ENCODE measurements at places on chromosomes 5 and 9.

GRCh38 chr5:9245071-9245470, 300.8 kb downstream of the SEMA5A start:
- DNase-seq, result no peak

DNA sequence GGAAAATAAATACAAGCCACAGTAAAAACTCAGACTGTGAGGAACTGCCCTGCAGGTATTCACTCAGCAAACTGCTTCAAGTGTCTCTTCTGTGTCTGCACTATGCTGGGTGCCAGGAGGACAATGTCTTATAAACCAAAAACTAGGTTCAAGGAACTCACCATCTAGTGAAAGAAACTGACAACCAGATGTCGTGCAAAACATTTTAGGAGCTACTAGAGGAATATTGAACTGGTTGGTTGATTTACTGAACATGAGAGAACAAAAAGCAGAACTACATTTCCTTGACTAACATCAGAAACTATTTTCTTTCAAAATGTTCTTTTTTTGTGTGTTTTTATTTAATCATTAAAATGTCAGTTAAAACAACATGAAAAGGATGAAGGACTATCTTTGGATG, 35.2 kb downstream of the ZNF366 start:
- DNase-seq, result no peak

DNA sequence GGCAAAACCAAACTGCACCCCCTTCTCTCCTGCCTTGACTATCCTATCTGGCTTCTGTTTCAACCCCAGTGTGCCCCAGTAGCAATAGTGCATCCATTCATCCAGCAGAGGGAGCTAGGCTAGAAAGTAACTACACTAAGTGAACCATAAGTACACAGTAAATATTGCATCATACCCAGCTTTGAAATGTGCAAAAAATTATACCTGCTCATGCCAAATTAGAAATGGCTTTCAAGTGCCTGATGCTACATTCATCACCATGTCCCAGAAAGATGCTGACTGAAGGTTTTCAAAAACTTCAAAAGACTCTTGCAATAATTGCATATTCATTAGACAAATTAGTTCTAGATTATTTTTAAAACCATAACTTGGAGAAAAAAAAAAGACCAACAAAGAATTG, 153.5 kb downstream of the PRELID2 start:
- peak; percentile 56 for DNase-seq

DNA sequence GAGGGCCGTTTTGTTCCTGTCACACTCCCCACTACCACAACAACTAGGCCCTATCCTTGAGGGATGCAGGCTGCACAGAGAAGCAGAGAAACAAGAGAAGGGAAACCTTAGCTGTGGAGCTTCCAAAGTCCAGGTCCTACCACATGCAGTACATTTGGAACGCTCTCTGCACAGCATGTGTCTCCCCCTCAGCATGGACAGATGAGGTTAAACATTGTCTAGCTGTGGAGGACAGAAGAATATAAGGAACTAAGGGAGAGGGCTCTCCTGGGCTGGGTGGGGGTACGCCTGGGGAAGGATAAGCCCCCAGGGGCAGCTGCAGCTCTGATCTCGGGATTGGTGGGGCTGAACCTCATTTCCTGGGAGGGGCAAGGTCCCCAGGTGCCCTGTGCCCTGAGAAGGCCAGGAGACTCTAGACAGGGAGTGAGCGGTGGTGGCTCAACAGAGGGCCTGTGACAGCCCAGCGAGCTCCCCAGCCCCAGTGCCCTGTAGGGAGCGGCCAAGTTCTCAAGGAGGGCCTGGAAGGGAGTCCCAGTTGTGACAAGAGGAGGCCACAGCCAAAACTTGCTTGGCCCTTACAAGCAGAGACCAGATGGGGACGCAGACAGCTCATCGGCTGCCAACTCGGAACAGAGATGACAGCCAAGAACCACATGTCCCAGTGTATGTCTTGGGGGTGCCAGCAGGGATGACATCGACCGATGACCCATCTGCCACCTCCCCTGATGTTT, 30.1 kb downstream of the TSPAN17 start:
- no peak for DNase-seq

DNA sequence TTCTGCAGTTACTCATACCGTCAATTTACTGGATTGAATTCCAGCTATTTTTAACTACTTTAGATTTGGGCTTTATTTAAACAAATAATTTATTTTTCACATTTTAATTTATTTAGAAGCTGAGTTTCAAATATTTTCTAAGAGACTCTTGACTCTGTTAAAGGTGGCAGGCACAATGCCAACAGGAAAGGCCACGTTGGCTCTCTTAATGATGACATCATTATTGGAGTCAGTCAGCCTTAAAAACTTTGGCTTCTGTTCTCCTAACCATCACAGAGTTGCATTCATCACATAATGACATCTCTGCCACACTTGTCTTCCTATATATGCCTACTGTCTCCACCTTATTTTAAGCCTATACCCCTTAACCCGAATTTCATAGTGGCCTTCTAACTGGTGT, 172.3 kb upstream of the PLPPR1 start:
- DNase-seq, result no peak

- peak; percentile 60 for DNase-seq
Measured at GRCh38 chr9:134781591-134782302, 98.9 kb upstream of the FCN2 start.

DNA sequence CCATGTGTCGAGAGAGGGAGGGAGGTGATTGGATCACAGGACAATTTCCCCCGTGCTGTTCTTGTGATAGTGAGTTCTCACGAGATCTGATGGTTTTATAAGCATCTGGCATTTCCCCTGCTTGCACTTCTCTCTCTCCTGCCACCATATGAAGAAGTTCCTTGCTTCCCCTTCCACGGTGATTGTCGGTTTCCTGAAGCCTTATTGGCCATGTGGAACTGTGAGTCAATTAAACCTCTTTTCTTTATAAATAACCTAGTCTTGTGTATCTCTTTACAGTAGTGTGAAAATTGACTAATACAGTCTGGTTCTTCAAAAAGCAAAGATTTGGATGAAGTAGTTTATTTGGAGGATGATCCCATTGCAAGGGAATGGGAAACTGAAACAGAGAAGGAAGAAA, 11.3 kb upstream of the MIER3 start:
- DNase-seq, result no peak

- no peak for DNase-seq
Measured at GRCh38 chr5:112643339-112643971, 94.2 kb upstream of the APC start.

Data from WTC11 (cell line).